ENCODE measurements at places on chromosomes 6 and 20. TPM values are rescaled to one million over a fixed set of nuclear protein-coding genes. Genes with fewer than 3 reads are reported as not detected.

Gene TAAR8
- total RNA-seq, result not detected

Gene DLK2
- not detected for total RNA-seq

Gene PCSK2
- total RNA-seq, result not detected

Gene PNPLA1
- total RNA-seq, result 0.32 TPM

Gene MYLK2
- total RNA-seq, result not detected

GRCh38 chr6:157944983-157945931, 36.4 kb upstream of the SYNJ2 start:
- no peak for DNase-seq

Gene PLCB4
- total RNA-seq, result 5.3 TPM

Gene PRL
- 0.58 TPM for total RNA-seq

GRCh38 chr6:6918216-6918983, 189.4 kb upstream of the RREB1 start:
- no peak for DNase-seq

- DNase-seq, result no peak
Measured at GRCh38 chr6:8958894-8959511, 523.7 kb upstream of the SLC35B3 start.

DNA sequence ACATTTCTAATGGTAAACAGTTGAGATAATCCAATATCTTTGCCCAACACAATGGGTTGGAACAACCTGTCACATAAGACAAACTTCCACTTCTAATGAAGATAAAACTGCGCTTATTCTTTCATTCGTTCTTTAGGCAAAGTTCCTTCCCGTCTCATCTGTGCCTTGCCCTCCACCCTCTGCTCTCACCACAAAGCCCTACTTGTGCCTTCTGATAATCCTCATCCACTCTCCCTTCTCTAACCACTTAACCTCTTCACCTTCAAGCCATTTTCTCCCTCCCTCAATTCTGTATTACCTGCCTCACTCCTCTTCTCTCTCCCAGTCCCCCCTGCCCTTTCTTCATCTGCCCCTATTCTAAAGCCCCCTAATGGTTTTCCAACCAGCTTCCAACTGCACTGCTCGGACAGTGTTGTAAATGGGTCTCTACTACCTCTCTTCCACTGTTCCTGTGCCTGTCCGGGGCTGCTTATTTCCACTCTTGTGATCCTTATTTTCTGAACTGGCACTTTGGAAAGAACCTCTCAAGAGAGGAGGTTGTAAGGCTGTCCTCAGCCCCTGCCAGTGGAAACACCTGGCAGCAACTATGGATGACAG, 62.9 kb upstream of the MYB start:
- DNase-seq, result no peak

DNA sequence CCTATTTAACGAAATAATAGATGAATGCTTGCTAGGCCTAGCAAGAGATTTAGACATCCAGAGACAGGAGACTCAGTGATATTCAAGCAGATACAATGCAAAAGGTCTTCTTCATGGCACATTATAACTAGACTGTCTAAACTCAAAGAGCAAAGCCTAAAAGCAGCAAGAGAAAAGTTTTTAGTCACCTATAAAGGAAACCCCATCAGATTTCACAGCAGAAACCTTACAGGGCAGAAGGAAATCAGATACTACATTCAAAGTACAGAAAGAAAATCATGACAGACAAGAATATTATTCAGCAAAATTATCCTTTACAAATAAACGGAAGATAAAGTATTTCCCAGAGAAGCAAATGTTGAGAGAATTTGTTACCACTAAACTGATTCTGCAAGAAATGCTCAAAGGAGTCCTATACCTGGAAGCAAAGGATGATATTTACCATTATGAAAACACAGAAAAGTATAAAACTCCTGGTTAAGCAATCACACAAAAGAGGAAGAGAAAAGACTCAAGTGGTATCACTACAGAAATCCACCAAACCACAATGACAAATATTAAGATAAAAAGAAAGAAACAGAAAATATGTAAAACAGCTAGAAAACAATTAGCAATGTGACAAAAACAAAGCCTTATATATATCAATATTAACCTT, 333.7 kb downstream of the MEI4 start:
- no peak for DNase-seq

- no peak for DNase-seq
Measured at GRCh38 chr6:49453221-49453620, 9.8 kb downstream of the MMUT start.
